ENCODE measurements at places on chromosomes 11 and 22. TPM values are rescaled to one million over a fixed set of nuclear protein-coding genes. Genes with fewer than 3 reads are reported as not detected.

- no peak for DNase-seq
These were observed 221.8 kb downstream of the DDX10 start for GRCh38 chr11:108886660-108887009.

DNA sequence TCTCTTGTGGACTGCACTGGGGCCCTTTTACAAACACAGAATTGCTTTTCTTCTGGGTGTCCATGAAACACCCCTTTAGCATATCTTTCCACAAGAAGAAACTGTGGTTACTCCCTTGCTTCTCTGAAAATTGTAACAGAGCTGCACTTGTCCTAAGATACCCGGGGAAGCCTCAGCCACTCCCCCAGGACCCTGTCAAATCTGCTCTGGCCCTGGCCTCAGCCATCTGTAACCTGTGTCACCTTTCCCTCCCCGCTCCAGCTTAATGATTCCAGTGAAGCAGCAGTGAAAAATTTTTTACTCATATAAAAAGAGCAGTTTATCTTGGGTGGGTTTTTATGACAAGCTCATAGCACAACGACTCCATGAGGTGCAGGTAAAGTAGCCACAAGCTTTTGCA, 3.4 kb upstream of the DUSP18 start:
- no peak for DNase-seq

C1QTNF4 gene
- not detected for polyA plus RNA-seq

ZDHHC13 gene
- polyA plus RNA-seq: 9.6 TPM

DNA sequence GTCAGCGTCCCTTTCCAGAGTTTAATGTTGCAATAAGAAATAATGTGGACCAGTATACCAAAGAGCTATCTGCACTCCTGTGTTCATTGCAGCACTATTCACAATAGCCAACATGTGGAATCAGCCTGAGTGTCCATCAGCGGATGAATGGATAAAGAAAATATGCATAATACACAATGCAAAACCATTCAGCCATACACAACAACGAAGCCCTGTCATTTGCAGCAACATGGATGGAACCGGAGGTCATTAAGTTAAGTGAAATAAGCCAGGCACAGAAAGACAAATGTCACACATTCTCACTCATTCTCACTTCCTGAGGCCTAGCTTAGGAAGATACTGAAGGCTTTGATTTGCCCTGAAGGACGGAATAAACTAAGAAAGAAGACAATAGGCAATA, 22.1 kb downstream of the SLC5A4 start:
- DNase-seq: no peak

- DNase-seq: no peak
These were observed 67.7 kb downstream of the IGLL5 start for GRCh38 chr22:22955276-22955798.

SCGB1D2 gene
- polyA plus RNA-seq: 0.53 TPM

DNA sequence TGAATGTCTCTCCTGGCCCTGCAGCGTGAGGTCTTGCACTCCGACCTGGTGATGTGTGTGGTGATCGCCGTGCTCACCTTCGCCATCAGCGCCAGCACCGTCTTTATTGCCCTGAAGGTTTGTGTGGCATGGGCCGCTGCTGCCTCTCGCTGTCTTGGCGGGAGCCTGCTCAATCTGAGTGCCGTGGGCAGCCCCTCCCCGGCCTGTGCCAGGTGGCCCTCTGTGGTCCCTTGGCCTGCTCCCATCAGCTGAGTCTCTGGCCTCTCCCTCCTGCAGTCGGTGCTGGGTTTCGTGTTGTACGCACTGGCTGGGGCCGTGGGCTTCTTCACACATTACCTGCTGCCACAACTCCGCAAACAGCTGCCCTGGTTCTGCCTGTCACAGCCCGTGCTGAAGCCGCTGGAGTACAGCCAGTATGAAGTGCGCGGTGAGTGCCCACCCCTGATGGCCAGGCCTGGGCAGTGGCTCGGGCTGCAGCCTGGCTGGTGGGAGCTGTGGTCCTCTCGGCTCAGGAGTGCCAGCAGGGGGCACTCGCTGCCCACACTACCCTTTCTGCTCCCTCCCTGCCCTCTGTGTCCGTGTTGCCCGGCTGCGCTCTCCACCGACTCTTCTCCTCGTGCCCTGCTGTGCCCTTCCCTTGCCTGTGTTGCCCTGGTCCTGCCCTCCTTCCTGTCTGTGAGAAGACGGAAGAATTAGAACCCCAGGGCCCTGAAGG, 10.2 kb downstream of the PCNX3 start:
- no peak for DNase-seq

- no peak for DNase-seq
These were observed 118.7 kb downstream of the KCNC1 start for GRCh38 chr11:17853280-17853679.

- DNase-seq: no peak
These were observed 51.0 kb upstream of the PRSS23 start for GRCh38 chr11:86749376-86749775.

OR52H1 gene
- not detected for polyA plus RNA-seq

GRCh38 chr11:86179646-86180064, 64.9 kb upstream of the EED start:
- no peak for DNase-seq

- no peak for DNase-seq
These were observed 628.7 kb downstream of the NTM start for GRCh38 chr11:131999084-131999483.

DNA sequence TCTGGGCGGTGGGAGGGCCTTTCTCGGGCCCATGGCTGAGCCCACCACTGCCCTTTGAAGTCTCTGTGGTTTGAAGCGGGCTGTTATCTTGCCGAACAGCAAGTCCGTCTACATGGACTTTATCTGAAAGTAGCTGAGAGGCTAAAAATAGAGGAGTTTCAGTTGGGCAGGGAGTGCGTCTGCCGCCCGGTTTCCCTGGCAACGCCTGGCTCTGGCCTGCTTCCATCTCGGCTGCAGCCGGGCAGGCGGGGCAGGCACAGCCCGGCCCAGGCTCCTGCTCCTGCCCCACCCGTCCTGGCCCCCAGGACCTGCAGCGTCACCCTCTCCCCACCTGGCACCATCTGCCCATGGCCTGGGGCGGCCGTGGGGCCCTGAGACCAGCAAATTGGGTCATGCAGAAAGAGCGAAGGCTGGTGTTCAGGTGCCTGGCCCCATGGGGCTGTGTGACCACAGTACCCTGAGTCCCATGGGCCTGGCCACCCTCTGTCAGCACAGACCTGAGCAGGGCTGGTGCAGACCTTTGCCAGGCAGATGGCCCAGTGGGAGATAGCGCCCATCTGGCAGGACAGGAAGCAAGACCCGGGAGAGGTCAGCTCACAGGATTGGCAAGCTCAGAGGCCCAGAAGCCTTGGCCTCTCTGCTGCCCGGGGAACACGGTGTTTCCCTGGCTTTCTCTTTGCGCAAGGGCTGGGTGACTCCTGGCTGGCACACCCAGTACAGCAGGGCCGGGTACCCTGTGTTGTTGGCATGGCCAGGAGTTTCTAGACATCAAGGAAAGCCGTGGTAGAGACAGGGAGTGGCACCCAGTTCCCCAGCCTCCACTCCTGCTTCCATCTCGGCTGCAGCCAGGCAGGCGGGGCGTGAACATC, 79.1 kb upstream of the KCNQ1OT1 start:
- DNase-seq: peak; percentile 78

GRCh38 chr11:27183672-27184457, 143.2 kb downstream of the BBOX1 start:
- peak; percentile 55 for DNase-seq

STX5 gene
- 50.1 TPM for polyA plus RNA-seq

BCO2 gene
- 1.2 TPM for polyA plus RNA-seq

- DNase-seq: no peak
These were observed 38.4 kb downstream of the GRK3 start for GRCh38 chr22:25602916-25603315.

GGTLC3 gene
- not detected for polyA plus RNA-seq

ACRV1 gene
- not detected for polyA plus RNA-seq

GLB1L2 gene
- 15.3 TPM for polyA plus RNA-seq

DNA sequence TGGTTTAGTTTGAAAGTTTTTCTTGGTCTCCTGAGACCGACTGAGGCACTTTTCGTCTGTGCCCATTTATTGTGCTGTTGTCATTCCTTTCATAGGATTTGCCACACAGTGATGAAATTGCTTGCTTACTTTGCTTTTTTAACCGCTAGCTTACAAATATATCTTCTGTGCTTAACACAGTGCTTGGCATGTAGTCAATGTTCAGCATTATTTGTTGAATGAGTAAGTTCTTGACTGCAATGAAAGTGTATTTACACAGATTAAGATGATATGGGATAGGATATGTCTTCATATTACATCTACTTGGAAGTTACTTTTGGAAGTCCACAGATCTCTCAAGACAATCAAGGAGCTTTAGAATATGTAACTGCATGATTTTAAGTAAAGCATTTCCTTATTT, 91.2 kb downstream of the GRIA4 start:
- DNase-seq: no peak

GRCh38 chr11:93524173-93524536, 19.0 kb downstream of the SMCO4 start:
- DNase-seq: no peak

- no peak for DNase-seq
These were observed 8.1 kb downstream of the PARVB start for GRCh38 chr22:44032126-44032730.

KCNK7 gene
- 1.5 TPM for polyA plus RNA-seq

WT1 gene
- 56.0 TPM for polyA plus RNA-seq

GRCh38 chr22:50207383-50208140, 6.8 kb downstream of the SELENOO start:
- no peak for DNase-seq

- DNase-seq: no peak
These were observed 22.7 kb upstream of the CD5 start for GRCh38 chr11:61079416-61080150.

DNA sequence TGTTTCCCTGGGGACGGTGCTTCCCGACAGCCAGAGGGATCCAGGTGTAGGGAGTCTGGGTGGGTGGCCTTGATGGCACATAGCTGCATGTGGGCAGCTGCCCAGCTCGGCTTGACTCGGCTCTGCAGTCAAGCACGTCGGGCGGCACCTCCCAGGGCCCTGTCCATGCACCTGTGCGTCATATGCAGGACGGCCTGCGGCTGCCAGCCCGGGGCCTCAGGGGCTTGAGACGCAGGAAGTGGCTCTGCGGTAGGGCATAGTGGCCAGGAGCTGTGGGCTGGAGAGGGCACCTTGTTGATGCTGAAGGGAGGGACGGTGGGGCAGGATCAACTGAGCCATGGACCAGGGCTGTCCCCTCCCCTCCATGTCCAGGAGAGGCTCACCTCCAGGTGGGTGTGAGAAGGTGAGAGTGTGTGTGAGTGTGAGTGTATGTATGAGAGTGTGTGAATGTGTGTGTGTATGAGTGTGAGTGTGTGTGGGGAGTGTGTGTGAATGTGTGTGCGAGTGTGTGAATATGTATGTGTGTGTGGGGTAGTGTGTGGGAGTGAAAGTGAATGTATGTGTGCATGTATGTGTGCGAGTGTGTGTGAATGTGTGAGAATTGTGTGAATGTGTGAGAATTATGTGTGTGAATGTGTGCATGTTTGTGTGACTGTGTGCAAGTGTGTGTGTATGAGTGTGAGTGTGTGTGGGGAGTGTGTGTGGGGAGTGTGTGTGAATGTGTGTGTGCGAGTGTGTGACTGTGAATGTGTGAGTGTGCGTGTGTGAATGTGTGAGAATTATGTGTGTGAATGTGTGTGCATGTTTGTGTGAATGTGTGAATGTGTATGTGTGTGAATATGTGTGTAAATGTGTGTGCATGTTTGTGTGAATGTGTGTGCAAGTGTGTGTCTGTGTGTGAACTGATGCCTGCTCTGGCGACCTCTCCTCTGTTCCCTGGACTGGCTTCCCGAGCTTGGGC, 5.7 kb upstream of the SUN2 start:
- no peak for DNase-seq

- DNase-seq: no peak
These were observed 100.0 kb downstream of the RPS6KA4 start for GRCh38 chr11:64458997-64459396.

VPREB1 gene
- polyA plus RNA-seq: not detected

DNA sequence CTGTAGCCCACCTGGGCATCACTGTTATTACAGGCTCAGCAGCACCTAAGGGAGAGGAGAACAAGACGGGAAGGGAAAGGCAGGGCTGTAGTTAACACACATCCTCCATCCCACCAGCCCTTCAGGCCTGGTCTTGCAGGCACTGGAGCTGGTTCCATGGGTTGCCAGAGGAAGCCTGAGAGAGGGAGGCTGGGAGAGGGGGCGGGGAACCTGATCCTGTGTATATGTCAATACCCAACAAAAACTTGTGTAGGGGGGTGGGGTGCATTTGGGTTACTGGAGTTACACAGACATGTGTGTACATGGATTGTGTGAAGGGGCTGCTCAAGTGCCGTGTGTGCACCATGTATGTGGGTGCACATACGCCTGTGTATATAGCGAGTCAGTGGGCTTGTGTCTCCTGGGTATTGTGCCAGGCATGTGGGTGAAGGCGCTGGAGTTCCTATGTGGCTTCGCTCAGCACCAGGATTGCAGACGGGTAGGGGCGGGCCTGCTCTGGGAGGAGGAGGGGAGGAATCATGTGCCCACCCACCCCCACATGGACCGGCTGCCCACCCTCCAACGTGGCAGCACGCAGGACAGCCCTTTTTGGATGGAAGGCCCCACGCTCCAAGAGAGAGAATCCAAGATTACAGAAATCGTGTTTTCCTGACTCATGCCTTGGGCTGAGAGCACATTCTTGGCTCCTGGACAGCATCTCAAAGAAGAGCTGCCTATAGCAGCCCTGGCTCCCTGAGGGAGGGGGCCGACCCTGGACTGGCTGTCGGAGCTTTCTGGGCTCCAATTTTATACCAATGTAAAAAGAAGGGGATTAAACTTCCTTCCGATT, 4.2 kb upstream of the SERPINH1 start:
- peak; percentile 80 for DNase-seq

DNA sequence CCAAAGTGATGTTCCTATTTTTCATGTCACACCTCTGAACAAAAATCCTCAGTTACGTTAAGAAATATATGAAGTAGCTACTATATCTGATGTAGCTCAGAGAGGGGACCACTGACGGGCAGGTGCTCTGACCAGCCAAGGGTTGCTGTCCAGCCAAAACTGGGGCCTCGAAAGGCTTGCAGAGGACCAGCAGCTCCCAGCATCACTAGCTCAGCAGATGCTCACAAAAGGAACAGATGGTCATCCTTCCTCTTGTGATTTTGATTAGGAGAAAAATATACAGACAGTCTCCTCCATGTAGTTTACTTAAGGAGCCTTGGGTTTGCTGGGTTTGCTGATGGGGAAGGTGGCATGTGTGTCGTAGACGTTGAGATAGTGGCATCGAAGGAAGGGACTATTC, 374.6 kb upstream of the B3GAT1 start:
- no peak for DNase-seq

DNA sequence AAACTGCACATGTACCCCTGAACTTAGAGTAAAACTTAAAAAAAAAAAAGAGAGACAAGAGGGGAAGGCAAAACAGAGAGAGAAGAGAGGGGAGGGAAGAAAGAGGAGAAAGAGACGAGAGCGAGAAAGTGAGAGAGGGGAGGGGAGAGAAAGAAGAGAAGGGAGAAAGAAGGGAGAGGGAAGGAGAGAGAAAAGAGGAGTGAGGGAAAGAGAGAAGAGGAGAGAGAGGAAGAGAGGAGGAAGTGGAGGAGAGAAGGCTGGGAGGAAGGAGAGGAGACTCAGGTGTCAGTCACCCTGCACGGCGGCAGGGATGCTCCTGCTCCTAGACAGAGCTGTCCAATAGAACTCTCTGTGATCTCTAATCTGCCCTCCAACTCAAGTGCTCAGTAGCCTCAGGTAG, 248.3 kb downstream of the MIAT start:
- no peak for DNase-seq

GRCh38 chr11:30921811-30922210, 335.7 kb upstream of the MPPED2 start:
- no peak for DNase-seq

- DNase-seq: no peak
These were observed 151.6 kb upstream of the MTMR2 start for GRCh38 chr11:96075532-96075959.
